ENCODE measurements at places on chromosomes 1 and 21.

DNA sequence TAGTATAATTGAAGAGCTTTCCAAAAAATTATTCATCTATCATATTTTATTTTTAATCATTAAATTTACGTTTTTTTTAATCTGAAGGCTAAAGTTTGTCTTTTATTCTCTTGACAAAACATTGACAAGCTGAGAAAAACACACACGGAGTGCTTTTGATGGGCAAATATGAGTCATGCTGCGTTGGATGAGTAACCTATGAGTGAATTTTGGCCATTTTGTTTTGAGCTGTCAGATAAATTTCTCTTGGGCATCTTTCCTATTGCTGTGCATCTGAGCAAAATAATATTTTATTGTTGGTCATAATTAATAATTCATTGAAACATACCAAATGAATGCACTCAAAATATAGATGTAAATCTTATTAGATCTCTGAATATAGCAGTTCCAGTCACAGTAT is 1144.1 kb upstream of the ADGRL2 start:
- DNase-seq, result no peak

GRCh38 chr1:82731216-82731615 is 930.5 kb downstream of the ADGRL2 start:
- DNase-seq, result no peak

GRCh38 chr1:184562806-184563205 is 176.0 kb downstream of the C1orf21 start:
- no peak for DNase-seq

- no peak for DNase-seq
These were observed 1.2 kb downstream of the CHRM3 start for GRCh38 chr1:239387304-239388158.

DNA sequence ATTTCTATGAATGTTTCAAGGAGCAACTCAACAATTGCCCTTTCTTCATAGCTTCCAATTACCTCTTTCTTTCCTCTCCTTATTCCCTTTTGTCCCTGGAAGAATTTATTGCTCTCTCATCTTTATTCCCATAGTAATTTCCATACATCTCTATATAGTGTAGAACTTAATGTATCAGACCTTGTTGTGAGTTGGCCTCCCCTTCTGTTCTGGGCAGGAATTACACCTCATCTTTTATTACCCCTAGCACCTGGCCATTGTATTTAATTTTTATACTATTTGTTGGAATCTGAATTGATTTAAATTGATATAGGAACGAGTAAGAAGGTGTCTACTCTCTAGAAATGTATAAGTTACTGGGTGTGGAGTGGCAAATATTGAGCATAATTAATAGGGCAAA is 114.5 kb downstream of the CACHD1 start:
- no peak for DNase-seq

- DNase-seq, result no peak
These were observed 260.7 kb upstream of the BRINP3 start for GRCh38 chr1:190738317-190738716.

DNA sequence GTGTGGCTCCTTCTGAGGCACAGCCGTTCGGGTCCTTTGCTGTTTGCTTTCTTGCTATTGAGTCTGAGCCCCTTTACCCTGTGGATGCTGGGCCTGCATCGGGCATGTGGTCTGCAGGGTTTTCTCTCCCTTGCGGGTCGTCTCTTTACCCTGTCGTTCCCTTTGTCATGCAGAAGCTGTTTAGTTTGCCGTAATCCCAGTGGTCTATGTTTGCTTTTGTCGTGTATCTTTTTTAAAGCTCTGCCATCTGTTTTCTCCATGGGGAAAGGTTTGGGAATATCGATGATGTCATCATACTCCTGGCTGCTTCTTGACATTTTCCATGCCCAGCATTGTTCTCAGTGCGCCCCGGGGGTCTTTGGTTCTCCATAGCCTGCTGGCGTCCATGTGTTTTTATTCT is 68.2 kb downstream of the AGPAT3 start:
- DNase-seq, result no peak

DNA sequence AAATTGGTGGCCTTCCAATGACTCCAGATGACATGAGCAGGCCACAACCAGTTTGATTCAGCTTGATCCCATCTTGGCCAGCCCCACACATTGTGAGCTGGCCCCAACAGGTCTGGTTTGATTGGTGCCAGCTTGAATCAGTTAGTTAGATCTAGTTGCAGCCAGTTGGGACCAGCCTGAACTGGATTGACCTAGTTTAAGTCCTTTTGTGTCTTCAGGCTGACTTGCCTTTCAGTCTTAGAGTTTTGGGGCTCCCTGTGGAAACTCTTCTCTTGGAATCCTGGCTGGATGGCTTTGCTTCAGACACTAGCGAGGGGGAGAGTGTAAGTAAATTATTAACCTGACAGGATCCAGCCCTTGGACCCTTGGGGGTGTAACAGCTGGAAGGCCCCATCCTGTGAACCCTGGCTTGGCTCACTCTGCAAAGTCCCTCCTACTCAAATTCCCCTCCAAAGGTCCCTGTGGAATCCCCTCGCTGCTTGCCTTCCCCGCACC is 36.2 kb upstream of the POU3F1 start:
- no peak for DNase-seq
